HFFc6 (cell line): ENCODE measurements at places on chromosomes 7 and 10.

DNA sequence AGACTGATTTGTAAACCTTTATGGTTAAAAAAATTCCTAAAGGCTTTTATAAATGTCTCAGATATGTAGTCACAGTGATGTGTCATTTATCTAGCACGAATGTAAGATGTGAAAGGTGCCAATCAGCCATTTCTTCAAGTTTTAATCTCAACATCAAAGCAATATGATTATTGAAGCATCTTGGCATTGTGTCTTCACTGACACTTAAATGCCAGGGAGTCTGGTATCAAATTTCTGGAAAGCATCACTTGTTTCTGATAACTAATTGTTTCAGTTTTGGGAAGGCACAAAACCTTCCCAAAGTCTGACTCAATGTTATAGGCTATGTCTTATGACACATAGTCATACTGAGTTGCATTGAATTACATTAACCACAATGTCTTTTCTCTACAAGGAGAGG lies 492.0 kb upstream of the CNTNAP2 start:
- H3K4me3 ChIP-seq: no peak overlapping the region
- H3K36me3 ChIP-seq: no peaks in the 10 kb centered on the region
- no peaks in the 10 kb centered on the region for H3K27me3 ChIP-seq
- no peak for DNase-seq
- H3K27ac ChIP-seq: no peak overlapping the region

GRCh38 chr10:76297780-76298281 lies 866.4 kb downstream of the LRMDA start:
- H3K27ac ChIP-seq: no peak overlapping the region
- no peak overlapping the region for H3K4me3 ChIP-seq
- H3K4me1 ChIP-seq: peaks cover 27% of the 10 kb centered on the region
- H3K36me3 ChIP-seq: no peaks in the 10 kb centered on the region

DNA sequence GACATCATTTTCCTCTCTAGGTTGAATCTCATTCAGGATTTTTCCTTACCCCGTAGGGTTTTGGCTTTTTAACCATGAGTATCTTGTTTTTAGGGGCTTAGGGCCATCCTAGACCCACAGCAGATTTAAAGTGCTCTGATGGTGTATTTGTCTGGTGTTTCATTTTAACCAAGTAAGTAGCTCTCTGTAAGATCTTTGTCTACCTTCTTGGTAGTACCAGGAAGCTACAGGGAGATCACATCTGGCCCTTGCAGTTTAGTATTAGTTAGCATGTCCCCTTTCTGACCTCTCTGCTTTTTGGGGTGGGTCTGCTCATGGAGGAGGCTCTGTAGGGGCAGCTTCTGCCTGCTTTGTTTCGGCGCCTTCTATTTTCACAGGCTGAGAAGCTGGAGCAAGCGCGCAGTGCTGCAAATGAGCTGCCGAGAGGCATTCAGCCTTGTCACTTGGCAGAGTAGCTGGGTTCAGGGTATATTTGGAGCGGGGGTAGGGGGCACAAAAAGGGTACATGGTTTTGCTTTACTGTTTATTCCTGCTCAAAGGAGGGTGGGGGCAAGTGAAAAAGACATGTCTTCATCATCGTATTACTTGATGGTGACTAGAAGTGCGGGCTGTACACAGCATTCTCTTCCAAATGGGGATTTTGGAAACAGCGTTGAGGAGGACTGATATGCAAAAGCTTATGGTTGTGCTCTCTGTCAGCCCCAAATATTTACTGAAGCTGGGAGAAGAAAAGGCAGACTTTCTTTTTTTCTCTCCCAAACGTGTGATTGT lies 146.3 kb downstream of the CELF2 start:
- peak overlapping the region; percentile 90 for H3K4me3 ChIP-seq
- peaks cover 7% of the 10 kb centered on the region for H3K27me3 ChIP-seq
- H3K36me3 ChIP-seq: peaks cover 10% of the 10 kb centered on the region; the same call in 1 of the 2 replicates

- peaks cover 16% of the 10 kb centered on the region for H3K4me1 ChIP-seq
- H3K36me3 ChIP-seq: no peaks in the 10 kb centered on the region
- DNase-seq: peak; percentile 56
- no peak overlapping the region for H3K27ac ChIP-seq
- H3K4me3 ChIP-seq: peak overlapping the region; percentile 53; the same call in 1 of the 2 replicates
- H3K27me3 ChIP-seq: peaks cover 1% of the 10 kb centered on the region
Observed at GRCh38 chr7:15015545-15016314, 113.2 kb upstream of the DGKB start.

GRCh38 chr7:22082553-22082885 lies 136.8 kb upstream of the CDCA7L start:
- H3K4me1 ChIP-seq: peaks cover 19% of the 10 kb centered on the region
- H3K36me3 ChIP-seq: no peaks in the 10 kb centered on the region; the same call in 1 of the 2 replicates
- H3K27me3 ChIP-seq: peaks cover 13% of the 10 kb centered on the region
- 0 out of 2 replicates have a peak overlapping the region, but pooled peaks have one; percentile 29 for H3K27ac ChIP-seq

- H3K27ac ChIP-seq: no peak overlapping the region; the same call in 1 of the 2 replicates
- H3K4me1 ChIP-seq: peaks cover 22% of the 10 kb centered on the region
- DNase-seq: peak; percentile 28
- H3K4me3 ChIP-seq: peak overlapping the region; percentile 1
- no peaks in the 10 kb centered on the region; the same call in 1 of the 2 replicates for H3K27me3 ChIP-seq
Observed at GRCh38 chr10:116170815-116171250, 102.2 kb downstream of the GFRA1 start.

GRCh38 chr7:47472444-47473157 lies 109.3 kb downstream of the TNS3 start:
- peaks cover 5% of the 10 kb centered on the region; the same call in 1 of the 2 replicates for H3K36me3 ChIP-seq
- peaks cover 1% of the 10 kb centered on the region; the same call in 1 of the 2 replicates for H3K4me1 ChIP-seq
- H3K27me3 ChIP-seq: peaks cover 2% of the 10 kb centered on the region
- H3K27ac ChIP-seq: no peak overlapping the region

- peaks cover 56% of the 10 kb centered on the region for H3K27me3 ChIP-seq
- peaks cover 11% of the 10 kb centered on the region for H3K4me1 ChIP-seq
- no peak for DNase-seq
- H3K4me3 ChIP-seq: no peak overlapping the region
Observed at GRCh38 chr7:151891753-151892152, 14.8 kb upstream of the PRKAG2 start.

DNA sequence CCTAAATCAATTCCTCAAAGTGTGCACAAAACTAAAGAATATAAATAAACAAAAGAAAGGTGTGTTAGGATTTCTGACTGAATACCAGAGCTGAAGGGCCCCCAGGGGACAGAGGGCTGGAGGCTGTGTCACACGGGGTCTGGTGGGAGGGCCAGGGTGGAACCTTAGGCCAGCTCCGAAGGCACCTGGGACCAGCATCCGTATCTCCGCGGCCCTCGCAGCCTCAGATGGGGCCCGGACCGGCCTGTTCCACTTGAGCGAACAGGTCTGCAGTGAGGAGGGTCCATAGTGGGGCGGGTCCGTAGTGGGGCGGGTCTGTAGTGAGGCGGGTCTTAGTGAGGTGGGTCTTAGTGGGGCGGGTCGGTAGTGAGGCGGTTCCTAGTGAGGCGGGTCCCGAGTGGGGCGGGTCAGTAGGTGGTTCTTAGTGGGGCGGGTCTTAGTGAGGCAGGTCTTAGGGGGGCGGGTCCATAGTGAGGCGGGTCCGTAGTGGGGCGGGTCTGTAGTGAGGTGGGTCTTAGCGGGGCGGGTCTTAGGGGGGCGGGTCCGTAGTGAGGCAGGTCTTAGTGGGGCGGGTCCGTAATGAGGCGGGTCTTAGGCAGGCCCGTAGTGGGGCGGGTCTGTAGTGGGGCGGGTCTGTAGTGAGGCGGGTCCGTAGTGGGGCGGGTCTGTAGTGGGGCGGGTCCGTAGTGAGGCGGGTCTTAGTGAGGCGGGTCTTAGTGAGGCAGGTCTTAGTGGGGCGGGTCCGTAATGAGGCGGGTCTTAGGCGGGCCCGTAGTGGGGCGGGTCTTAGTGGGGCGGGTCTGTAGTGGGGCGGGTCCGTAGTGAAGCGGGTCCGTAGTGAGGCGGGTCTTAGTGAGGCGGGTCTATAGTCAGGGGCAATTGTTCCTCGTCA lies 15.1 kb downstream of the GPR146 start:
- no peak for DNase-seq
- H3K4me3 ChIP-seq: no peak overlapping the region
- H3K27ac ChIP-seq: no peak overlapping the region
- peaks cover 2% of the 10 kb centered on the region for H3K27me3 ChIP-seq
- H3K36me3 ChIP-seq: no peaks in the 10 kb centered on the region

GRCh38 chr7:41940760-41941343 lies 238.0 kb upstream of the INHBA start:
- peaks cover 39% of the 10 kb centered on the region for H3K4me1 ChIP-seq
- H3K27me3 ChIP-seq: peaks cover 9% of the 10 kb centered on the region
- H3K36me3 ChIP-seq: no peaks in the 10 kb centered on the region
- DNase-seq: peak; percentile 62

- H3K27ac ChIP-seq: no peak overlapping the region
- H3K36me3 ChIP-seq: no peaks in the 10 kb centered on the region
- H3K4me1 ChIP-seq: no peaks in the 10 kb centered on the region
- H3K4me3 ChIP-seq: no peak overlapping the region
- no peak for DNase-seq
Observed at GRCh38 chr7:134056816-134057215, 70.3 kb upstream of the LRGUK start.

DNA sequence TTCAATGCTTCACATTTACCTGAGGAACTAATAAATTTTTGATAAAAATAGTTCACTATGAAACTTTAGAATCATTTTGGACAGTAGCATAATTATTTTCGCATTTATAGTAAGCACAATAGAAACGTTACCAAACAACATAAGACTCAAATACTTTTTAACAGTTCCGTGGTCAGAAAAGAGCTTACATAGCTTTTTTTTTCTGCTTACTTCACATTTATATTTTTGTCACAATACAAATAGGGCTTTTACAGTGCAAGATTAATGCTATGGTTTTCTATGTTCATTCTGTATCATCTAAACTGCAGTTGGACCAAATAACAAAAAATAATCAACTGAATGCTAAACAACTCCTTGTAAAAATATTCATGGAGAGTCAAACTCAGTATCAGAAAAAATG lies 26.5 kb upstream of the RHOBTB1 start:
- peaks cover 24% of the 10 kb centered on the region for H3K4me1 ChIP-seq
- no peak overlapping the region for H3K27ac ChIP-seq
- H3K4me3 ChIP-seq: no peak overlapping the region
- no peak for DNase-seq
- no peaks in the 10 kb centered on the region for H3K36me3 ChIP-seq
- peaks cover 1% of the 10 kb centered on the region for H3K27me3 ChIP-seq

- no peak overlapping the region for H3K4me3 ChIP-seq
- no peaks in the 10 kb centered on the region for H3K27me3 ChIP-seq
- H3K36me3 ChIP-seq: no peaks in the 10 kb centered on the region
- DNase-seq: no peak
- H3K27ac ChIP-seq: no peak overlapping the region
Observed at GRCh38 chr10:128254476-128254875, 128.3 kb upstream of the MKI67 start.

DNA sequence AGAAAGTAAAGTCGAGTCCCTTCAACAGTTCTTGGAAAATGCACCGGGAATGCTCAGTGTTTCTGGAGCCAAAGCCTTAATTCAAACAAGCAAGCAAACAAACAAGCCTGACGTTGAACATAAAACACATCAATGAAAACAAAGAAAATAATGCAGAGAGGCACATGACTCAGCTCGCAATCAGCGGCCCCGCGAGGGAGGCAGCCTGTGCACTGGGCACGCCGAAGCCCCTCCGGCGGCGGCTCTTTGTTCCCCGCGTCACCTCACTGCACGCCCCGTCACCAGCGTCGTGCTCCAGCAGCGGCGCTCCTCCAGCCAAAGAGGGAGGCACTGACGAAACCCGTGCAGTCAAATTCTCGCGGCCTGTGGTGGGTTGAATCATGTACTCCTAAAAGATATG lies 151.5 kb downstream of the DNAJB6 start:
- no peaks in the 10 kb centered on the region for H3K36me3 ChIP-seq
- peaks cover 8% of the 10 kb centered on the region; the same call in 1 of the 2 replicates for H3K4me1 ChIP-seq
- H3K27ac ChIP-seq: no peak overlapping the region
- H3K4me3 ChIP-seq: no peak overlapping the region
- peaks cover 7% of the 10 kb centered on the region for H3K27me3 ChIP-seq

DNA sequence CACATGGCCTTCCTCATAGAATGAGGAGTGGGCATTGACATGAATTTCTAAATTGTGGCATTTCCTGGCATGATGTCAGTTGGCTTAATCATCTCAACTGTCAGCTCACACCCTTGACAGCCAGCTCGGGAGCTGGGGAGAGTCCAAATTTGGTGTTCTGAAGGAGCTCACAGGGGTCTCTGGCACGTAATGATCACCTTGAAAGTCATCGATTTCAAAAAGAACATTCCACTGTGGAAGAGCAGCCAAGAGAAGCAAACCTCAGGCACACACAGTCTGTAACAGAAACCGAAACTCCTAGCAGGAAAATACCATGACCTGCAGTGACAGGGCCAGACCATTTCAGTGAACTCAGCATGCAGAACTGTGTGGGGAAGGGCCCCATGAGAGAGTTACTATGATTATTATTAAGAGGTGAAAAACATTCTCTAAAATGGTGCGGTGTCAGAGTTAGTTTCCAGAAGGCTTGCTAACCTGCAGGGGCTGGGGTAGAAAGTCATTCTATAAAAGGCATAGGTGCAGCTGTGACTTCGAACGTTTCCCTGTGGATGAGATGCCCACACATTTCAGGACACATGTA lies 26.4 kb upstream of the KLF6 start:
- H3K27me3 ChIP-seq: peaks cover 3% of the 10 kb centered on the region
- peak overlapping the region; percentile 83 for H3K4me3 ChIP-seq
- peaks cover 74% of the 10 kb centered on the region for H3K4me1 ChIP-seq
- H3K36me3 ChIP-seq: no peaks in the 10 kb centered on the region
- DNase-seq: no peak
- peak overlapping the region; percentile 90 for H3K27ac ChIP-seq

DNA sequence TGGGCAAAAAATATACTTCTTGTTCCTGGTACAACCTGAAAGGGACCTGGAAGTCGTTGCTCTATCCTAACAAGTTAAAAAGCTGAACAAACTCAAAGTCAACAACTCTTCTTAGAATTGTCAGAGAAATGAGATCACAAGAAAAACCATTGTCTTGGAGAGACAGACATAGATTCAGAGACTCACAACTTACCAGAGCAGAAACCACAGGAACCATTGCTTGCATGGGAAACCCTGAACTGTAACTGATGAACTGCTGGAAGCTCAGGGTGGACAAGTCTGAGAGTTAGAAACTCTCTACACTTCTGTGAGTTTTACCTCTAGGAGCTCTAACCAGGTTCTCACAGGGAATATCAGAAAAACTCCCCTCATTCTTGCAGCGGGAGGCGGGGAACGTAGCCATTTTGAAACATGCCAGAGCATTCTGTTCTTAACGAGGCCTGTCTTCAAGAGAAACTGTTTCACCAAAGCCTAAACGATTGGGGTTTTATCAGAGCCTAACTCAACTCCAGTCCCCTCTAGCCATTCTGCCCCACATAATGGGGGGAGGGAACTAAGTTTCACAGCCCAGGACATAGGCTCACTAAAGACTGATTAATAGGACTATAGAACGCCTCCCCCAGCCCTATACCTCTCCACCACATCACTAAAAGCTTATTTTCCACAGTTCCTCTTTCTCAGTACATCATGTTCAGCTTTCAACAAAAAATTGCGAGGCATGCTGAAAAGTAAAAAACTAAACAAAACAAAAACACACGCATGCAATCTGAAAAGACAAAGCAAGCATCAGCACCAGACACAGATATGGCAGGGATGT lies 12.0 kb upstream of the GSDME start:
- no peaks in the 10 kb centered on the region for H3K27me3 ChIP-seq
- H3K4me3 ChIP-seq: no peak overlapping the region
- no peak for DNase-seq
- peaks cover 8% of the 10 kb centered on the region; the same call in 1 of the 2 replicates for H3K4me1 ChIP-seq
- H3K27ac ChIP-seq: no peak overlapping the region

- H3K27me3 ChIP-seq: no peaks in the 10 kb centered on the region; the same call in 1 of the 2 replicates
- H3K4me3 ChIP-seq: no peak overlapping the region
- no peak for DNase-seq
- H3K36me3 ChIP-seq: no peaks in the 10 kb centered on the region
- no peaks in the 10 kb centered on the region for H3K4me1 ChIP-seq
Observed at GRCh38 chr7:117895276-117895675, 22.0 kb upstream of the CTTNBP2 start.
